ENCODE measurements at places on chromosomes 4 and X.

DNA sequence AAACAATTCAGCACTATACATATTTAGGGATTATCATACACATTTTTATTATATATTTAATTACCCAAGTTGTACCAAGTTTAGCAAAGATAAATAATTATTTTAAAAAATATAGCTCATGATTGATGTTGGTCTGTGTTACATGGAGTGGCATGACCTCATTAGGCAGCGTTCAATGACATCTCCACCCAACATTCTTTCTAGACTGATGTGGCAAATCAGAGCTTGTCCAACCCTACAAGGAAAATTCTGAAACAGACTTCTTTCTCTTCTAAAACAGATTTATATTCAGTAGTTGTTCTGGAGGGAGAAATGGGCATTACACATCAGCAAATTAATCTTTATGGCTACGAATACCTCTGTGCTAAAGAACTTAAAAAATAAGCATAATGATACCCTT, 189.7 kb downstream of the PDGFC start:
- no peak for DNase-seq

- no peak for DNase-seq
Measured at GRCh38 chrX:93428497-93428896, 244.9 kb downstream of the NAP1L3 start.

- DNase-seq = no peak
Measured at GRCh38 chr4:146061610-146062334, 113.7 kb upstream of the LSM6 start.

- no peak for DNase-seq
Measured at GRCh38 chr4:109879081-109879480, 31.2 kb downstream of the LRIT3 start.

DNA sequence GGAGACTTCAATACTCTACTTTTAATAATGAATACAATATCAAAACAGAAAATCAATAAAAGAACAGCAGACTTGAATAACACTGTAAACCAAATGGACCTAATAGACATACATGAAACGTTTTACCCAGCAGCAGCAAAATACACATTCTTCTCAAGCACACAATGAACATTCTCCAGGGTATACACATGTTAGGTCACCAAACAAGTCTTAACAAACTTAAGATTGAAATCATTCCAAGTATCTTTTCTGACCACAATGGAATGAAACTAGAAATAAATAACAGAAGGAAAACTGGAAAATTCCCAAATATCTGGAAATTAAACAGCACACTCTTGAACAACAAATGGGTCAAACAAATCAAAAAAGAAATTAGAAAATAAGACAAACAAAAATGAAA, 145.0 kb upstream of the CT83 start:
- no peak for DNase-seq

DNA sequence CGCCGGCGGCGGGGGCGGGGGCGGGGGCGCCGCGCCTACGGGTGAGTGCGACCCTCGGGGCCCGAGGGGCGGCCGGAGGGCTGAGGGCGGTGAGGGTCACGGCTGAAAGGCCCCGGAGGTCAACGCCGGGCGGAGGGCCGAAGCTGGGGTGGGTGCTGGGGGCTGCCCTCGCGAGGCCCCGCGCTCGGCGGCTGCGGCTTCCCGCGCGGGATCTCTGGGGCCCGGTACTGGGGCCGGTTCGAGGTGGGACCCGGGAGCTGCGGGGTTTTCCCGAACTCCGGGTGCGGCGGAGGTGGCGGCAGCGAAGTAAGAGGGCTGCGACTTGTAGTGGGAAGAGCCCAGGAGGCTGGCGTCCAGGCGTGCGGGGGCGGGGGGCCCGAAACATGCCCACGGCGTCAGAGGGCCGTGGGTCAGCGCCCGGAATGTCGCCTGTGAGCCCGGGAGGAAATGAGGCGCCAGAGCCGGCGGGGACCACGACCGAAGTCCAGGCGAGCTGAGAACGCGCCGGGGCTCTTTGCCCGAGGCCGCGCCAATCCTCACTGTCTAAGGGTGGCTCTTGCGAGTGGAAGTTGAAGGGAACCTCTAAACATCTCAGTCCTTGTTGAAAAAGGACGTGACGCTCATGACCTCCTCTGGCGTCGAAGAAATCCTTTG, 407 bp downstream of the IL13RA1 start:
- no peak for DNase-seq

DNA sequence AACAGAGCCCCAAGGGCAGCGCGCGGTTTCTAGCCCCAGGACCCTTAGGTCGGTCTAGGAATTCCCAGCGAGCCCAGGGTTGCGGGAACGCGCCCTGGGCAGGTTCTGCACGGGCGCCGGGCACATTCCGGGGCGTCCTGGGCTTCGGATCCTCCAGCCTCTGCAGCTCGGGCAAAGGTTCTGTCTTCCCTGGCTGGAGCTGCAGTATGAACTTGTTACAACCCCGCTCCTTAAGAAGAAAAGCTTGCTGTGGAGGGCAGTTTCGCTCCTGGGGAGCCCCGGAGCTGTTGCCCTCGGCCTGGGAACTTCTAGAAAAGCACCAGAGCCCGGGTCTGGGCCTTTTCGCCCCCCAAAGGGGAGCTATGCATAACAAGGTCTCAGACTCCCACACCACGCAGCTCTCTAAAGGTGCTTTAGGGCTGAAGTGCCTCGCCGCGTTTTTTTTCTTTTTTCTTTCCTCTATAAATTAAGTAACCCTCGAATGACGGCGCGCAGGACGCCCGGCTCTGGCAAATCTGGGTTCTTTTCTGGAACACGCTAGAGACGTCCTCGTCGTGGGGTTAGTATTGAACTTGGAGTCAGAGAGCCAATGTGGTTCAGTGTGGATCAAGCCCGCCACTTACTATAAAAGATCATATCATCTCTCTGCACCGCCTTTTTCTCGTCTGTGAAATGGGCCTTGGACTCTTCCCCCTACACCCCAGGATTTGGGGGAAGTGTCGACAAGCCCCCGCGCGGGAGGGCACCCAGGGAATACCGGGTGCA, 5.7 kb downstream of the MSX1 start:
- DNase-seq = no peak

DNA sequence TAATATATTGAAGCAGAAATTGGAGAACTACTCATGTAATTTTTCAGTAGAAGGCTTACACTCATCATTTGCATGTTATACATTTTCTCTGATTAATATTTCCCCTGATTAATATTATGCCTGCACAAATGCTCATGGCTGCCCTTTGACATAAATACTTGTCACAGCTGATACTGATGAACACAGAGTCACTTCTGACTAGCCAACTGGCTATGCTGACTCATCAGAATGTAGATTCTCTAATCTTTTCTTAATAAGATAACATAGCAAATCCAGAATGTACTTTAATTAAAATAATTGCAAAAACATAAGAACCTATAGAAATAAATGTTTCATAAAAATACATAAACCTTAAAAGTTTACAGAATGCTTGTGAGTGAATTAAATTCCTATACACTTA, 52.4 kb upstream of the C4orf54 start:
- no peak for DNase-seq

DNA sequence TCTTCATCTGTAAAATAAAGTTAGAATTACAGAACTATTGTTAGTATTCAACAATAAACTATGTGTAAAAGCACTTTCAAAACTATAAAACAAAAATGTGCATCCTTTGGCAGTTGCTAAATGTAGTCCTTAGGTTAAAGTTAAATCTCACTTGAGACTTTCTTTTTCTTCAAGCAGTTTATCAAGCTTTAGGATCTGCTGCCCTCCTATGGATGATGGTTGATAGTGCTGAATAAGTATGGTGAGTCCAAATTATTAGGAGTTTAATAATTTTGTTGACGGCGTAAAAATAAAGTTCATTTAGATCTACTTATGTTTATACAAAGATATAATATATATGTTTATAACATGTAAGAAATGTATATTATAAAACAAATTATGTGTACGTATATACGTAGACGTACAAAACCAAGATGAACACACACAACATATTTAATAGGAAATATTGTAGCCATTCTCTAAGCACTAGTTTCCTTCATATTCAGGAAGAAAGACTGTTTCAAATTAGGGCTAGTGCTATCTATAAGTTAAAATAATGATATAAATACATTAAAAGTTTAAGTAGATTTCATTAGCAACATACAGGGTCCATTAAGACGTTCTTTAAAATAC, 22.3 kb downstream of the UGT2A2 start:
- no peak for DNase-seq

DNA sequence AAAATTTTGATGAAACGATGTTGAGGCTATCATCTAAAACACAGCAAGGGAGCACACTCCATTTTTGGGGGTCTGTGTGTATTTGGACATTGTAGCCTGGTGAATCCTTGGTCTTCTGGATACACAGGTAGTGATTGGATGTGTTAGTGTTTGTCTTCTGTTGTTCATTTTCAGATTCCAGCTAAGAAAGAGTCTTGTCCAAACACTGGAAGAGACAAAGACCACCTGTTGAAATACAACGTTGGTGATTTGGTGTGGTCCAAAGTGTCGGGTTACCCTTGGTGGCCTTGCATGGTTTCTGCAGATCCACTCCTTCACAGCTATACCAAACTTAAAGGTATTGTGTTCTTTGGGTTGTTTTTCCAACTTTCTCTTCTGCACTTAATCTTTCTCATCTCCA, 32.8 kb downstream of the NSD2 start:
- no peak for DNase-seq

- DNase-seq = no peak
Measured at GRCh38 chr4:55117511-55117910, 7.9 kb downstream of the KDR start.

DNA sequence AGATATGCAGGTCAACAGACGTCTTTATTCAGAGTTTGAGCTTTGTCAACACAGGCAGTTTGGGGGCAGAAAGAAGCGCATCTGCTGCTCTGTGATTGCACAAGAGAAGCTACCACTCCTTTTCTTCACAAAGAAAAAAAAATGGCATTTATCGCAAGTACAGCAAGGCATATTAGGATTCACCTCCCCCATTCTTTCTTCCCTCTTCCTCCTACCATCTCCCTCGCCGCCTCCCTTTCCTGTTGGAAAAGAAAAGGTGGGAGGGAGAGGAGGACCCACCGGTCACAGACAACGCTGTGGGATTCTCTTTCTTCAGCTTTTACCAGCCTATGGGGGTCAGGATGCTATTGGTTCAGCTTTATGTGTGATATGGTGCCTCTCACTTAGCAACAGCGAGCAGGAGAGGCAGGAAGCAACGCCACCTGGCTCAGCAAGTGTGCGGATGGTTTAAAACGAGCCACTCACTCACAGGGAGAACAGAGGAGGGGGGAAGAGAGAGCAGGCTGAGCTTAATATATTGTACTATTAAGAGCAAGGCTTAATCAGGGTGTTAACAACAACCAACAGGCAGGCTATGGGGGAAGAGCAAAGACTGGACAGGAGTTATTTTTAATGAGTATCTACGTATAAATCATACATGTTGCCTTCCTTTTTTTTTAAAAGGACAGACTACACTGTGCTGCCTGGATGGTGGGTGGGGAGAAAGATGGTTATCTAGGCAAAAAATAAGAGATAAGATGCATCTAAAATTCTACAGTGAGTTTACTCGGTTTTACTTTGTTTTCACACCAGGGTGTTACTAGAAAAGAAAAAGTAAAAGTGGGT, 104.7 kb downstream of the MAML3 start:
- DNase-seq = no peak

GRCh38 chr4:625631-626161, 323 bp downstream of the PDE6B start:
- no peak for DNase-seq

DNA sequence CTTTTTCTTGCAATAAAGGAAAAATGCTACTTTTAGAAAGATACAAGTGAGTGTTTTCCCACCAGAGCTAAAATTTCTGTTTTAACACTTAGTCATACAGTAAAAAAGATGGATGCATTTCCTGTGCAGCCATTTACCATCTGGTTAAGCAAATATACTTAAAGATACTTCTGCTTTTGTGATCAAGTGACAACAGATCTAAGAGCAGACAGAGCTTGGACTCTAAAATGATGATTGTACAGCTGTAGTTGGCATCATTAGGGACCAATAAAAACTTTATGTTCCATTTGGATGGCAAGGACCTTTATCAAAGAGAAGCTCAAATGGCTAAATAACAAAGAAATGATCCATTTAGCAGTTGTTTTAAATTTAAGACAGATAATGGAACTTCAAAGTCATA, 270.8 kb downstream of the FSTL5 start:
- DNase-seq = no peak

DNA sequence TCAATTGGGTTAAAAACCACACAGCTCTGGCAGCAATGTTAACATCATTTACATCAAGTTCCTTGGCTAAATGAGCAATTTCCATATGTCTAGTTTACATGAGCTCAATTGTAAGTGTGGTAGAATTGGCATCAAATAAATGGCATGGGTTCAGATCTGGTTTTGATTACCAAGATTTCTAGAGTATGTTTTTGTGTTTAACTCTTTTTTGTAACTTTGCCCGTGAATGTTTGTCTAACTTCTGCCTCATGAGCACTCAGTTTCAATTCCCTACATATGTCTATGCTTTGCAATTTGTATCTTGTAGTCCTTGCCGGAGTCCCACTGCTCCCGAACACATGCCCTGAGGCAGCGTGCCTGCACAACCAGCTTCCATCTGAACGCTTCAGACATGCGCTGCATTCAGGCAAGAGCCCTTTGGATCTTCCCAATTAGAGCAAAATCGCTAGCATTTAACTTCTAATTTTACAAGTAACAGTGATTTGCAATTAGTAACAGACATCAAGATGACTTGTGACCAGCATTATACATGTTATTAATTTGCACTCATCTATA, 644.4 kb downstream of the TRIML1 start:
- no peak for DNase-seq

GRCh38 chr4:42411803-42412202, 14.5 kb downstream of the SHISA3 start:
- DNase-seq = no peak

GRCh38 chrX:16112428-16112827, 10.9 kb upstream of the GRPR start:
- DNase-seq = no peak

- no peak for DNase-seq
Measured at GRCh38 chr4:112377594-112378242, 80.5 kb downstream of the ALPK1 start.

DNA sequence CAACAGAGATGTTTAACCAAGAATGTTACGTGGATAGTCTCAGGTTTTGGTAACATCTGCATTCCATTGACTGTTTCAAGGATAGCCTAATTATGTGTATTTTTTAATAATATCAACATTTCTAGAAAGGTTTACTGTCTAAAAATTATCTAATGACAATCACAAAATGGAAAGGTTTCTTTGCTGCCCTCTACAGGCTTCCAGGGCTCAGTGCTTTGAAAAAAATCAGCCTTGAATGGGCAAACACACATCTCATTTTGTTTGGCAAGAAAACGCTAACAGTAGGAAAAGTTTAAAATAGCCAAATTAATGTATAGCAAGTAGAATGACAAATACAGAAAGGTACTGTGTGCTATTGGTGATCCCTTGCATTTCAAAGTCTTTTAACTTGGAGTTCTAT, 223.4 kb upstream of the PRPS2 start:
- no peak for DNase-seq

Measured in stimulated activated CD4-positive, alpha-beta T cell treated with anti-CD3 and anti-CD28 coated beads, Interleukin-15, amount 100 ng/mL, for 1 hour (primary cell).